Vagina (tissue), 2 donors: ENCODE measurements at places on chromosomes 7 and 10.
A peak's percentile ranks its signal among the peaks of the same experiment; 100 is the strongest.

GRCh38 chr7:33654676-33655075 lies 250.7 kb upstream of the BMPER start:
- no peak for DNase-seq
- H3K27me3 ChIP-seq, result no peaks in the 10 kb centered on the region
- H3K4me3 ChIP-seq, result no peak overlapping the region
- no peaks in the 10 kb centered on the region for H3K36me3 ChIP-seq
- no peak overlapping the region for H3K27ac ChIP-seq

- H3K27me3 ChIP-seq, result no peaks in the 10 kb centered on the region
- no peaks in the 10 kb centered on the region for H3K36me3 ChIP-seq
- no peak overlapping the region for H3K27ac ChIP-seq
- H3K4me1 ChIP-seq, result no peaks in the 10 kb centered on the region
- DNase-seq, result no peak
Observed at GRCh38 chr10:26384600-26384999, 53.5 kb upstream of the APBB1IP start.

DNA sequence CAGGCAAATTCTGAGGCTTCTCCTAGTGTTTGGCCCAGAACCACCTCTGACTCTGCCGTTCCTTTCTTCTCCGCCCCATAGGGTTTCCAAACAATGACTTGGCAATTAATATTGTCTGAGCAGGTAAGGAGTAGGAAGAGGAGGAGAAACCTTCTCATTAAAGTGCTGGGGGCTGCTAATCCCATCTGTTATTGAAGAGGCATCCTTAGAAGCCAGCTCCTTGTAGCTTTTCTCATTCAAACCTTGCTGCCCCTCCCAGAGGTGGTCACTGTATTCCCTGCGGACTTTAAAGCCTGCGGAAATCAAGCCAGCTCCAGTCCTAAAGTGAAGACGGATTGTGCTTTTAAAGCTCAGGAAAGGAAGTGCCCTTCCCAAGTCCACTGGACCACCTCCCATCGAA lies 1.4 kb upstream of the NKX1-2 start:
- H3K4me3 ChIP-seq, result no peak overlapping the region
- no peak for DNase-seq
- H3K36me3 ChIP-seq, result no peaks in the 10 kb centered on the region
- no peak overlapping the region for H3K27ac ChIP-seq

- no peaks in the 10 kb centered on the region for H3K27me3 ChIP-seq
- DNase-seq, result no peak
- no peaks in the 10 kb centered on the region for H3K4me1 ChIP-seq
- no peak overlapping the region for H3K27ac ChIP-seq
Observed at GRCh38 chr7:91713669-91714068, 166.8 kb downstream of the MTERF1 start.

- H3K36me3 ChIP-seq, result no peaks in the 10 kb centered on the region
- peak overlapping the region; percentile 3 for H3K27ac ChIP-seq
- H3K27me3 ChIP-seq, result no peaks in the 10 kb centered on the region
- no peak overlapping the region for H3K4me3 ChIP-seq
Observed at GRCh38 chr7:30887464-30887872, 24.2 kb upstream of the AQP1 start.

DNA sequence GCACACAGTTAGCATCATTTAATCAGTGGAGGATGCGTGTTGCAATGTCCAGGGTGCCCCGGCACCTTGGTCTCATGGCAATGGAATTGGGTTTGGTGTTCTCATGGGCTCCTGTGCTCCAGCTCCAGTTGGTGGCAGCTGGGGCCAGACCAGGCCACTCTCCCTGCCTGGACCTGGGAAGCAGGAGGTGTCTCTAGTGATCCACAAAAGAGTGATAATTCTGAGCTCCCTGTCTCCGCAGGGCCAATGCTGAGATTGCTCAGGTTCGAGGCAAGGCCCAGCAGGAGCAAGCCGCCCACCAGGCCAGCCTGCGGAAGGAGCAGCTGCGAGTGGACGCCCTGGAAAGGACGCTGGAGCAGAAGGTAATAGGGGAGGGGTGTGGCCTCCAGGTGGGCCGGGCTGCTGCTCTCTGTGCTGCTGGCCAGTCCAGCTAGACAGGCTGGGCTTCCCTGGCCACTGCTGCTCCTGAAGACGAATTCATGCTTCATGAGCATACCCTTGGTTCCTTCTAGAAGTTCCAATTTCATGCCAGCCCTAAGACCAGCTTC lies 21.7 kb upstream of the BTBD16 start:
- H3K27ac ChIP-seq, result no peak overlapping the region
- H3K27me3 ChIP-seq, result no peaks in the 10 kb centered on the region
- no peak for DNase-seq
- peaks cover under 1% of the 10 kb centered on the region for H3K4me1 ChIP-seq
- H3K36me3 ChIP-seq, result peaks cover 31% of the 10 kb centered on the region
